Hypothalamus (tissue), 51 donors: ENCODE measurements at places on chromosomes 3 and 15.
A peak's percentile ranks its signal among the peaks of the same experiment; 100 is the strongest.

DNA sequence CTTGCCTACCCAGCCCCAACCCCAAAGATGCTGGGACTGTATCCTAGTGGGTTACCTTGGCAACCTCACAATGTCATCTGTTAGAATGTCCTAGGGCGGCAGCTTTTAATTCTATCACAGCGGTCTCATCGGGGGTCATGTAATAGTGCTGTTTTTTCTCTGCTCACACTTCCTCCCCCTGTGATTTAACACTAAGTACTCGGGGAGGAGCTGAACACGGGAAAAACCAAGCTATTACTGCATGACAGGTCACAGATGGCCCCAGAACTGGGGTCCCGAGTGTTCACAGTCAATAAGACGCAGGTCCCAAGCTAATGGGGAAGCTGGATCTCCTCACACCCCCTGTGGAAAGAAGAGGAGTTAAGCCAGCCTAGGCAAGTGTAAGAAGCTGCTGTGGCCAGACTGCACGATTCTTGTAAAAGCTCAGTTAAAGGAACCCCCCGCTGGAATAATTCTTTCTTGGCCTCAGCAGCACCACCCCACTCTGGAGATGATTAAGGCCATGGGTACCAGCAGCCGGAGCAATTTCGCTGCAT is 2.5 kb upstream of the RFTN1 start:
- DNase-seq: no peak

DNA sequence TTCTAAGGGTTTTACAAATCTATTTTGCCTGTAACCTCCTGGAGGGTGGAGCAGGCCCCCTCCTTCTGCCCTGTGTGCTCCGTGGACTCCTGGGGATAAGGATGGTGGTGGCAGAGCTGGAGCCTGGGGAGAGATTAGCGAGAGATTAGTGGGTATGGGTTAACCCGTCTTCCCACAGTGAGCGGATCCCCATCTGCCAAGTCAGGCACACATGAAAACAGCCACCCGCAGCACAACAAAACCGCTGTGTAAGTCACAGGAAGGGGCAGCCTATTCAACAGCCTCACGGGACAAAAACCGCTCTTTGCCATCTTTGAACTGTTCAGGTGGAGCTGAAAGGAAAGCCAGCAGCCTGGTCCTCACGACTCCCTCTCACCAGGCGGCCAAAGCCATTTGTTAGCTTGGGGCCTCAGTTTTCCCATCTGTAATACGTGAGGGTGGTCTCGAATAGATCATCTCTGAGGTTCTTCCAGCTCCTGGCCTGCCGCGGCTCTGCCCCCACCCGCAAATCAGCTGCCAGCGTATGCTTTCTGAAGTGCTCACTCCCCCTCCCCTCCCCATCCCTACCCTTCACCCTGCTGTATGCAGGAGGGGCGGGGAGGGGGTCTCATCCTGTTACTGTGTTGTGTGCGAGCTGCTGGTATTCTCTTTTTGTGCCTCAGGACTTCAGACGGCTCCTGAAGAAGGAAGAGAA is 43.6 kb downstream of the PDIA5 start:
- DNase-seq: no peak

DNA sequence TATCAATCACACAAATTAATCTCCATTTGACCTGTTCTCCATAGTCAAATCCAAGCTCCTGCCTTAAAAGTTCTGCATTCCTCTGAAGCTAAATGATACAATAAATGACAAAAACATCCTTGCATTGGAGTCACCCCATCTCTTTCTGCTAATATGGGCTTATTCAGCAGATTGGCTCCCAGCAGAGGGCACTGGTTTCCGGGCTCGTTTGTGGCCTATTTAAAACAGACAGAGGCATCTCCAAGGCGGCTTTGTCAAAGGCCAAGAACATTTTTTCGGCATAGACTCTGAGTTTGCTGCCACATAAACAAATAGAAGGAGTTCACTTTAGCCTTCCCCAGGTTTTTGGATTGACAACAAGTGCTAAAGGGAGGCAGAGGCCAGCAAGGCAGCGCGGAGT is 204.4 kb upstream of the RASGRP1 start:
- DNase-seq: no peak

GRCh38 chr3:72102112-72102616 is 317.2 kb upstream of the PROK2 start:
- DNase-seq: no peak

DNA sequence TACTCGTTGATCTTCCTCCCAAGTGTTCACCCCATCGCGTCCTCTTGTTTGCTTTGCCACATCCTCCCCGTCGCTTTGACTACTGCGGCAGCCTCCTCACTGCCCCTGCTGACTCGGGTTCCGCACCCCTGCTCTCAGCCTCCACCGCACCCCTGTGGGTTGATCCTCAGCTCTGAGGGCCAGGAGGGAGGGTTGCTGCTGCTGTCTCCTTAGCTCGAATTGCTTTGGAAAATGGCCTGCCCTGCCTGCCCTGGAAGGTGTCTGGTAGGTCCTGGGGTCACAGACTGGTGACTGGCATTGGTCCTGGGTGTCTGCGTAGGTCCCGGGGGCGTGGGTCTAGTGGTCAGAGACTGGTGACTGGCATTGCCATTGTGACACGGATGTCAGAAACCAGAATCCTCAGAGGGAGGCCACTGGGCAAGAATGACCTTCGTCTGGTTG is 9.4 kb downstream of the MUC4 start:
- DNase-seq: no peak

DNA sequence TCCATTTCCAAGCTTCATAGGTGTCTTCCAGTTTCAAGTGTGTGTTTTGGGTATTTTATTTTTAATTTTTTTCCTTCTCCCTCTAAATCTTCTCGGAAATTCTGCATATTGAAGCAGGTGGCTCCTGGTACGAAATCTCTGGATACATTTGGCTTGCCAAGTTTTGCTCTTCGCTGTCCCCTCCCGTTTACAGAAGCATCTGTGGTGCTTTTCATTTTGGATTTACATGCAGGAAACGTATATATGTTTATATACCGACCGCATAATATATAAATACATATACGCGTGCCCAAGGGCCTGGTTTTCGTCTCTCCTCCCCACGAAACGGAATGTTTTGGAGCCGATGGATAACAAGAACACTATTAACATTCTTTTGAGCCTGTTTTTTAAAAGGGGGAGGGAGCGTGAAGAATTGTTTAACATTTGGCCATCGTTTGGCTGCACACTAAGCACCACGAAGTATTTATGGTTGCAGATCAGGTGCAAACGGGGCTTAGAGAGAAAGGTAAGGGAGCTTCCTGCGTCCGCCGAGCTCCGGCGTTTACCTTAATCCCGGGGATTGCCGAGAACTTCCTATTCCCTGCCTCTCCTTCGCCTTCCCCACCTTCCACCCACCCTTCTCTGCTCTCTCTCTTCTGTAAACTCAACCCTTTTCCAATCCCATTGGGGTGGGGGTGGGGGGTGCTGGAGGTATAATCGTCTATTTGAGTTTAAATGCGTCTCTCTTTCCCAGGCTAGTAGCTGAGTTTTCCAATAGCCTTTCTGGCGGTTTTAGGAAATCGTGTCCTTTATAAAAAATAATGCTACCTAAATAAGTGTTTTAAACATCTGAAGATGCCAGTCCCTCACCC is 1.1 kb upstream of the NLGN1 start:
- peak; percentile 44 for DNase-seq

GRCh38 chr3:157174290-157174648 is 14.3 kb upstream of the CCNL1 start:
- no peak for DNase-seq

GRCh38 chr15:28022961-28023360 is 76.2 kb downstream of the OCA2 start:
- DNase-seq: no peak

GRCh38 chr3:168058481-168058880 is 37.2 kb downstream of the GOLIM4 start:
- no peak for DNase-seq

- DNase-seq: no peak
Observed at GRCh38 chr15:100902436-100903167, 16.6 kb upstream of the LRRK1 start.

DNA sequence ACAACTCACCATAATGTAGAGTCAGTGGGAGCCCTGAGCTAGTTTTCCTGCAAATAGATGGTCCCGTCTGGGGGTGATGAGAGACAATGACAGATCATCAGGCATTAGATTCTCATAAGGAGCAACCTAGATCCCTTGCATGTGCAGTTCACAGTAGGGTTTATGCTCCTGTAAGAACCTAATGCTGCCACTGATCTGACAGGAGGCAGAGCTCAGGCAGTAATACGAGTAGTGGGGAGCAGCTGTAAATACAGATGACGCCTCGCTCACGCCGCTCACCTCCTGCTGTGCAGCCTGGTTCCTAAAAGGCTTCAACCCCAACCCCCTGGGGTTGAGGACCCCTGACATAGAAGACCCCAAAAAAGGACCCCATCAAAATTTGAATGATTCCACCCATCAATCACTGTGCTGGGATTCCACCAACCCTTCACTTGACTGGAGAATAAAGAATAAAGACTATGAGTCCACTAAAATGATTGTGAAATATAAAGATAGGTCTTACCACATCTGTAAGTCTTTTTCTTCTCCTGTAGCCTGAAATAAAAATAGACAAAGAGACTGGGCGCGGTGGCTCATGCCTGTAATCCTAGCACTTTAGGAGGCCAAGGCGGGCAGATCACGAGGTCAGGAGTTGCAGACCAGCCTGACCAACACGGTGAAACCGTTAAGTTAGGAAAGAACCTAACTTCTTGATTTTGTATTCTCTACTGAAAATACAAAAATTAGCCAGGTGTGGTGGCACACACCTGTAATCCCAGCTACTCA is 9.9 kb upstream of the UBL7 start:
- DNase-seq: no peak

DNA sequence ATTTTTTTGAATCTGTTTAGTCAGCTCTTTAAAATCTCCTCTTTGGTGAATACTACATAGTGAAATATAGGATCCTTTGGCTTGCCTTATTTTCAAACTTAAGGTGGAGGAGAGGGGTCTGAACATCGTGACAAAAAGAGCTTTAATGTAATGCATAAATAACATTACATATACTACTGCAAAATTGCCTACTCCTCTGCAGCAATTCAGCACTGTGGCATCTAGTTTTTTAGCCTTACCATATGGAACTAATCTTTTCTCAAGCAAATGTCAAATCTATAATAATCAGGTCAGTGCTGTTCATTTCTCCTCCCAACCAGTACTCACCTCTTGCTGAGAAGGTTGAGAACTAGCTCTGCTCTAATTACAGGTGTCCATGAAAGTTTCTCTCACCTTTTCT is 394.0 kb upstream of the CDIN1 start:
- DNase-seq: no peak

GRCh38 chr3:188403404-188403803 is 249.4 kb downstream of the LPP start:
- no peak for DNase-seq

DNA sequence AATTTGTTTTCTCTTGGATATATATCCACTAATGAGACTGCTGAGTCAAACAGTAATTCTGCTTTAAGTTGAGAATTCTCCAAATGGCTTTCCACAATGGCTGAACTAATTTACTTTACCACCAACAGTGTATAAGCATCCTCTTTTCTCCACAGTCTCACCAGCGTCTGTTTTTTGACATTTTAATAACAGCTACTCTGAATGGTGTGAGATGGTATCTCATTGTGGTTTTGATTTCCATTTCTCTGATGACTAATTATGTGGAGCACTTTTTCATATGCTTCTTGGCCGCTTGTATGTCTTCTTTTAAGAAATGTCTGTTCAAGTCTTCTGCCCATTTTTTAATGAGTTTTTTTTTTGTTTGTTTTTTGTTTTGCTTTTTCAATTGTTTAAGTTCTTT is 206.2 kb downstream of the CTNNB1 start:
- no peak for DNase-seq

DNA sequence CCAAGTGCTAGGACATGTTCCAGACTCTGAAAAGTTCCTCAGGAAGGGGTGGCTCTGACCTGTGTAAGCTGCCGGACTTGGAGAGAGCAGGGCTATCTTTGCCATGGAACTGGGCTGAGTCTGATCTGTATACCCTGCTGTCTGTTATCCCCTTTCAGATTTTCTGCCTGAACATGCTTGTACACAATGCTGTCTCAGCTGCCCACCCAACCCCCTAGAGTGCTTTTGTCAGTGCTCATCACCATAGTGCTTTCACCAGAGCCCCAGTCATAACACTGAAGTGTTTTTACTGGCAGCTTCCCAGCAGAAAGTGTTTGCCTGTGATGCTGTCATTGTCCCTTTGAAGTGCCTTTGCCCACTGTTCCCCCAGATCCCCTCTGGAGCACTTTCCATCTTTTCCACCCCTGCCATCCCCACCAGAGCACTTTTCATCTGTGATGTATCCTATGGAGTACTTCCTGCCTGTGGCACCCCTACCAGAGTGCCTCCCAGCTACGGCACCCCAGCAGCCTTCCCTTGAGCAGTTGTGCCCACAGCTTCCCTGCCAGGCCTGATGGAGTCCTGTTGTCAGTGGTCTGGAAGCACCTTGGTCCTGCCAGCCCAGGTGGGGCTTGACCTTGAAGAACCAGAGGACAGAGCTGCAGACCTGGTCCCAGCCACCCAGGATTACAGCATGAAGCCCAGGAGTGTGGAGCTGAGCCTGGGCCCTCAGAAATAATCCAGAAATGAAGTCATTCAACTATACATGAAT is 397.7 kb downstream of the DIPK2A start:
- no peak for DNase-seq

DNA sequence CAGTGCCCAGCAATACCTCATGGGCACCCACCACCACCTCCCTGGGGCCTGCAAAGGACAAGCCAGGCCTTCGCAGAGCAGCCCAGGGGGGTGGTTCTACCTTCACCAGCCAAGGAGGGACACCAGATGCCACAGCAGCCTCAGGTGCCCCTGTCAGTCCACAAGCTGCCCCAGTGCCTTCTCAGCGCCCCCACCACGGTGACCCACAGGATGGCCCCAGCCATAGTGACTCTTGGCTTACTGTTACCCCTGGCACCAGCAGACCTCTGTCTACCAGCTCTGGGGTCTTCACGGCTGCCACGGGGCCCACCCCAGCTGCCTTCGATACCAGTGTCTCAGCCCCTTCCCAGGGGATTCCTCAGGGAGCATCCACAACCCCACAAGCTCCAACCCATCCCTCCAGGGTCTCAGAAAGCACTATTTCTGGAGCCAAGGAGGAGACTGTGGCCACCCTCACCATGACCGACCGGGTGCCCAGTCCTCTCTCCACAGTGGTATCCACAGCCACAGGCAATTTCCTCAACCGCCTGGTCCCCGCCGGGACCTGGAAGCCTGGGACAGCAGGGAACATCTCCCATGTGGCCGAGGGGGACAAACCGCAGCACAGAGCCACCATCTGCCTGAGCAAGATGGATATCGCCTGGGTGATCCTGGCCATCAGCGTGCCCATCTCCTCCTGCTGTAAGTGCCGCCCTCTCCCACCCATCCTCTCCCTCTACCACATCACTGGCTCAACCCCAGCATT is 19.2 kb upstream of the BFSP2 start:
- DNase-seq: no peak
